Large intestine (tissue), 12 donors: ENCODE measurements at places on chromosomes 11 and 22. TPM values are rescaled to one million over a fixed set of nuclear protein-coding genes. Genes with fewer than 3 reads are reported as not detected.

DNA sequence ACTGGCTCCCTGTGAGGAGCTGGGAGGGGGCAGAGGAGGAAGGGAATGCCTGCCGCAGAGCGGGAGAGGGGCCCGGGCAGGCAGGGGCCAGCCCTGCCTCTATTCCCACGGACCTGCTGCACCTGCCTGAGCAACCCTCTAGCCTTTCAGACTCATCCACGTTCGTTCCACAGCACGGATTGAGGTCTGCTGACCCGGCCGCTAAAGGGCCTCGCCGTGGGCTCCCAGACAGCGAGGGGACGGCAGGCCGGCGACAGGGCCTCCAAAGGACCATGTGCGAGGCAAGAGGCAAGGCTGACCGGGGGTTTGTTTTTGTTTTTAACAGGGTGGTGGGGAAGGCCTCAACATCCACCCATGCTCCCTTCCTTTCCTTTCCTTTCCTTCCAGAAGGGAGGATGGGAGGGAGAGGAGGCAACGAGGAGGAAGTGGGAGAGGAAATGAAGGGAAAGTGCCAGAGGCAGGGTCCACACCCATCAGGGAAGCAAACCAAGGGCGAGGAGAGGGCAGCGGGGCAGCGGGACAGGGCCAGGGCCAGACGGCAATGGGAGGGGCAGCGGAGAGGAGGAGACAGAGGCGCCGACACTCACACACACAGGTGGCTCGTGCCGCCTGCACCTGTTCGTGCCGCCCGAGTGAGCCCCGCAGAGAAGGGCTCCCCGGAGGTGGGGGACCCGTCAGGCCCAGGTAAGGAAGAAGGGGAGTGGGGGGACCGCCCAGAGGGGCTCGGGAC, 7.5 kb downstream of the LRFN4 start:
- no peak for DNase-seq

GRCh38 chr11:64298966-64299846, 952 bp upstream of the CATSPERZ start:
- no peak for DNase-seq

DNA sequence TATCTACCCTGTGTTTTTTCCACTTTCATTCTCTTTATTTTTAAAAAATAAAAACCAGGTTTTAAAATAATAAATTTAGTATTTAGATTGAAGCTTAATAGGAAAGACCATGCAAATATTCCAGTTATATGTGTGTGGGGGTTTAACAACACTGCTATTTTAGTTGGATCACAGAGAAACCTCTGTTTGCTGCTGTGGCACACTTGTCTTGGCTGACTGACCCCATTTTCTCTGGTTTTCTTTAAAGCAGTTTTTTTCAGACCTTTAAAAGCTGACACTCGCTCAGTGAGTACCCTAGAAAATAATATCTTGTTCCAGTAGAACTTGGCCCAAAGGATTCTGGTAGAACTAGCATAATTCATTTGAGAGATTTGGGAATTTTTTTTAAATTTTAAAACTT, 31.6 kb downstream of the ACER3 start:
- no peak for DNase-seq

FOLH1 gene
- 322 TPM for polyA plus RNA-seq

DNA sequence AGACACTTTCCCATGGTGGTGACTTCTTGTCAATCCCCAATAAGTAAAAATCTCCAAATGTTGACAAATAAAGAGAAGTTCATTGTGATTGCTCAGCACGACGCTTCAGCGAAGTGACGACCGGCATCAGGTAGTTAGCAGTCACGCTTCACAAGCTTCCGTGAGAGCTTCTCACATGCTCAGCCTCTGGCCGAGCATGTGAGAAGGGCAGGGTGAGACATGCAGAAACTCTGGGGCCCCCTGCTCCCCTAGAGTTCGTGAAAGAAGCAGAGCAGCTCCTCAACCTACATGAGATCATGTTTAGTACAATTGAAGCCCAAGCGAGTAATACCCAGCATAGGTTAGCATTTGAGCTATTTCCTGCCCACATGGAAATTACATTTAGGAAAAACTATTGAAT, 4.4 kb upstream of the C11orf16 start:
- no peak for DNase-seq

DNA sequence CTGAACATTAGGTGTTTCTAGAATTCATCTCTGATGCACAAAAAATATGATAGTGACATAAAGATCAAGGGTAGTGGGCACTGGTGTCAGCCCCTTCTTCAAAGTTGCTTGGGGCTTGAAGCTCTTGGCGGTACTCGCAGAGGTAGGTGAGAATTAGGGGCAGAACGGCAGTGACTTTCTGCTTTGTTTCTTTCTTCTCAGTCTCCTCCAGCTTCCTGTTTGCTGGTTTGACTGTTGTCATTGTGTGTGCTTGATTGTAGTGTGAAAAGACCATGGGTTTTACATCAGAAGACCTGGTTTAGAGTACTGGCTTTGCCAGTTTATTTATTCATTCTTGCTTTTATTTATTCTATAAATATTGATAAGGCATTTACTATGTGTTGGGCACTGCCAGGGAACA, 156.7 kb upstream of the PLET1 start:
- DNase-seq: no peak
